ENCODE measurements at places on chromosomes 1 and 21.
A peak's percentile ranks its signal among the peaks of the same experiment; 100 is the strongest.

DNA sequence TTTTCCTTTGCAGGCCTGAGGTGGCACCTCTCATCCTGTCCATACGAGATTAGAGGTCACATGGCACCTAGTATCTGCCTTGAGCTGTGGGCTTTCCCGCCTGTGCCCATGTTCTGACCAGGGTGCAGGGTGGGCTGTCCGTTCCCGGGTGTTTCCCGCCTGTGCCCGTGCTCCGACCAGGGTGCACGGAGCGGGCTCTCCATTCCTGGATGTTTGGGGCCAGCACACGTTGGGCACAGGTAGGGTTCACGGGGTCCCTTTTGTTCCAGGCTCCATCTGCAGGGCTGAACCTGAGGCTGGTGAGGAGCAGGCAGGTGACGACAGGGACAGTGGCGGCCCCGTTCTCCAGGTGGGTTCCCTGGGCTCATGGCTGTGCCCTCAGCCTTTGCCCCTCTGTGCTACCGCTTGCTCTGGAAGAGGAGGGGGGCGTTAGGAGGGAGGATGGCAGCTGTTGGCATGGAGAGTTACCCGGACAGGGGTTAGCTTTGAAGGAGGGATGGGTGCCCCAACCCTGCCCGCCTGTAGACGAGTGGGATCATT lies 10.0 kb downstream of the RRP1 start:
- DNase-seq: no peak

DNA sequence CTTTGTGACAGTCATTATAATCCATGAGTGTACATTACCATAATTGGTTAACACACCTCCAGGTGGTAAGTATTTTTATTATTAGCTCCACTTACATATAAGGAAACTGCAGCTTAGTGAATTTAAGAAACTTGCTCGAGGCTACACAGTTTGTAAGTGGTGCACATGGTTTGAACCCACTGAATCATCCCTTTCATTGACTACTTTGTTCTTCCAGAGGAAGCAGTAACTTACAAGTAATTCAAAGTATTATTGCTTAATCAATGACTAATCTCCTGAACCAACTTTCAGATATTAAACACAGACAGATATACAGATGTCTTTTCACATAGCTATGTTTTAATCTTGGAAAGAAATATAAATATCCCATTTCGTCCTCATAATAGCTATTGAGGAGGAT lies 18.7 kb upstream of the CLDN8 start:
- no peak for DNase-seq

DNA sequence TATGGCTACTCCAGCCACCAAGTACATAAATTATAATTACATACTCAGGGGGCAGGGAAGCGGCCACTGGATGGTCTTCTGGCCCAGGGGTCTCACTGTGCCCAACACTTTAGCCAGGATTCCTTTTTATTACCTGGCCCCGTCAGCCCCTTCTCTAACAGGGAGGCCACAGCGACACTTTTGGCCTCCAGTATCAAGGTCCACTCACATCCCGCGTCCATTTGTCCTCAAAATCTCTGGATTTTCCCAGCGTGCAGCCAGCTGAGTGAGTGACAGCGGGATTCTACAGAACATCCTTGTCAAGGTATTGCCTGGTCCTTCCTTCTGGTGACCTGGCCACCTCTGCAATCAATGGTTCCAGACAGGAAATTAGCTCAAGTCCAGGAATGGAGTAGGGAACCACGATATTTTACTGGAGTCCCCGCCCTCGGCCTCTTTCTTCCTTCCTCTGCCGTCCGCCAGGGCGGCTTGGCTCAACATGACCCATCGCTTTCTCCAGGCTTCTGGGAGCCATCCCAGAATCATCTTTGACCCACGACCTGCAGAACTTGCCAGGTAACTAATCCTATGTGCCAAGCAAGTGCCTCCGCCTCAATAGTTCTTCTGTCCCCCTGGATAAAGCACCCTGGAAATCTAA lies 2.7 kb upstream of the COL6A2 start:
- peak; percentile 18 for DNase-seq

GRCh38 chr1:41469706-41470105 lies 14.8 kb downstream of the EDN2 start:
- no peak for DNase-seq

DNA sequence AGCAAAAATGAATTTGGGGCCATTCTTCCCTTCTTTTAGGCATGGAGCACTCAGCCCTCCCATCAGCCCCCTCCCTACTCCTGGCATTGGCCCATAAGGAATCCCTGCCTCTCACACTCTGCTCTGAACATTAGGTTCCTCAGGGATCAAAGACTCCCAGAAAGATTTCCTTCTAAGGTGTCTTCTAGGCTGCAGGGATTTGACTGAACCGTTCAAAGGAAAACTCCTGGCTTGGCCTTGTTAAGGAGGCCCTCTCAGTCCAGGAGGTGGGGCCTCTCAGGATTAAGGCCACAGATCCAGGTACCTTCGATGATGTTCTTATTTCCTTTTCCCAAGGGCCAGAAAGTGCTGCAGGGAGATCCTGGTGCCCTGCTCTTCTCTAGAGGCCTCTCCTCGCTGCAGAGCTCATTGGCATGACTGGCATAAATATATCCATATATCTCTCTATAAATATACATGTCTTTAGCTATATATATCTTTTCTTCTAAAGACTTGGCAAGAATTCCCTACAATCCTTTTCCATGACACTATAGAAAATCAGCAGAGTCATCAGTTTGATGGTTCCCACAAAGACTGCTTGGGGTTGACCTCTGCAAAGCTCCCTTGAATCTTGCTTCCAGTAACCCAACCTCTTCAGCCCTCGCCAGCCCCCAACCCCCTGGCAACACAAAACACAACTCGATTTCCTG lies 59.1 kb downstream of the PLXNA2 start:
- DNase-seq: no peak

- peak; percentile 56 for DNase-seq
These were observed 55.8 kb downstream of the YARS1 start for GRCh38 chr1:32761253-32761877.

GRCh38 chr1:193555662-193556441 lies 369.4 kb upstream of the B3GALT2 start:
- no peak for DNase-seq

- DNase-seq: no peak
These were observed 2.5 kb downstream of the NBL1 start for GRCh38 chr1:19646377-19647319.

- DNase-seq: no peak
These were observed 35.9 kb downstream of the HEATR1 start for GRCh38 chr1:236568285-236568894.

DNA sequence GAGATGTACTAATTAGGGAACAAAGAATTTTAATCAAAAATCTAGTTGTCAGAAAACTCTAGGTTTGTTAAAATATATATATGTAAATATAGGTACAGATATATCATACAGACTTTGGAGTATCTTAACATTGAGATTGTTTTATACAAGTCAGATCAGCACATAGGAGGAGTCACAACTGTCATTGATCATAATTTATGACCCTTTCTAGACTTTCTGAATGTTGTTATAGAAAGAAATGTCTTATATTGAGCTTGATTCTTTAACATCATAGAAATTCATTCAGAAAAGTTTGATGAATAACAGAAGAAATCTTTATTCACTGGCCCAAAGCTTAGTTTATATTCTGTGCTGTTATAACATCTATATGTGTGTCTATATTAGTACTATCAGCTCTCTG lies 185.8 kb downstream of the SDCCAG8 start:
- no peak for DNase-seq

DNA sequence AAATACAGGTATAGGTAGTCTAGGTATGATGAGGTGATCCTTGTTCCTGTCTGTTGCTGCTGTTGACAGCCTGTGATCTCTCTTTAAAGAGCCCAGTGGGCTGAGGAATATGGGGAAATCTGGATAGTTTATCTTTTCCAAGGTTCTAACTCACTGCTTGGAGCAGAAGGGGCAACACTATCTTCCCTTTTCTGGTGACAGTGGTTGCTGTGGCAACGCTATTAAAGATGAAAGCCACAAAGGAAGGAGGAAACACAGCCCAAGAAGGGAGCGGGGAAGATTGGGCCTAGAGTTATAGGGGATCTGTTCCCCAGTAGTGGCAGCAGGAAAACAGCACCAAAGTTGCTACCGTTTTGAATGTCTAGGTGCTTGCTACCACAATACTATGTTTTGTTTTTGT lies 8.8 kb downstream of the PCP4L1 start:
- no peak for DNase-seq

- DNase-seq: no peak
These were observed 58.5 kb downstream of the FGGY start for GRCh38 chr1:59355361-59355760.

DNA sequence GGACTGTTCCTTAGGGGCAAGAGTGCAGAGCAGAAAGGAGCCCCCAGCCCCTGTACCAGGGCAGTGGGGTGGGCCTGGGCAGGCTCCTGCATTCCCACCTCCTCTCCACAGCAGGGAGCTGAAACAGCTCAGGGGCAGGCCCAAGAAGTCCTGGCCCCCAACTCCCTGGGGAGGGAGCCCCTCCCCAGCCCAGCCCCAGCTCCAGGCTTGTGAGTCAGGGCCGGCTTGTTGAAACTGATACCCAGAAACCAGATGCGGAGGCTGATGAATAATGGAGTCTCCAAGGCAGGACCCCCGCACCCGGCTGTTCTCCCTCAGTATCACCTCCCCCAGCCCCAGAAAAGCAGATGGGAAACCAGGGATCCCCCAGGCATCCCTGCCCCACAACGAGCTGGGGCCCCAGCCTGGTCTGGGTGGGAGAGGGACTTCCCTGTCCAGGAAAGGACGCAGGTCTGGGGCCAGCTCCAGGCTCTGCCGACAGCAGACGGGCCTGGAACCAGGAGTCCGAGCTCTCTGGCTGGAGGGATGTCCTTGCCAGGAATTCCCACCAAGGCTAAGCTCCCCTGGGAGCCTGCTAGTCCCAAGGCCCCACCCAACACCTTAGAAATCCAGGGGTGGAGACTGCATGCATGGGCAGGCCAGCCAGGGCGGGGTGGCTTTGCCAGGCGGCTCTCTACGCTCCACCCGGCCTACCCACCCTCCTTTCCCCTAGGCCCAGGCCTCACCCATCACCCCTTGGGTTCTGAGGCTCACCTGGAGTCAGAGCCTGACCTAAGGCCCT lies 2.7 kb downstream of the PLEKHG5 start:
- no peak for DNase-seq

GRCh38 chr1:209787551-209787950 lies 3.2 kb upstream of the C1orf74 start:
- DNase-seq: no peak

DNA sequence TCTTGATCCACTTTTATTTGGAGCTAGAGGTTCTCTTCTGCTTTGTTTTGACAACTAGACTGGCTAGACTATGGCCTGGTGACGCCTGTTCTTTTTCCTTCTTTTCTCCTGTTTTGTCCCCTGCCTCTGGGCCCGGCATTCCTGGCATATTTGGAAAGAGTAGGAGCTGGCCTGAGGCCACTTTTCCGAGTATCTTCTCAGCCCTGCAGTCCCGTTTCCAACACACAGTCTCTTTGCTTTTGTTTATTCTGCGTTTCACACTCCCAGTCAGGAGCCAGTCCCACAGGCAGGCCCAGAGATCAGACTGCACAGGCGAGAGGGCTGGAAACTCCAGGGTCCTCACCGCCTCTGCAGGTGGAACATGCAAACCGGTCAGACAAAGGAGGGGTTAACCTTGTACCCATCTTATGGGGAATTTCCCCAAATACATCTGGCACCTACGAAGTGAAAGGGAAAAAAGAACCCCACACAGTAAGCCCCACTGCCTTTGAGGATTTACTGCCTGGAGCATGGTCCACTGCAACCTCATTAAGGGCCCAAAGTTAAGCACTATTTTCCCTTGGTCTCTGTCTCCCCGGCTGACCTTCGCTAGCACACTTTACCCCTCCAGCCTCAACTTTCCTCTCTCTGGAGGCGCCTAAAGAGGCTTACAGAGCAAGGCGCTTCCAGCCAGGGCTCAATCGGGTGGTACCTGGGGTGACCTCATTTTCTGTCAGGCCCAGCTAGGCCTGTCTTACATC lies 141.1 kb downstream of the TOMM20 start:
- no peak for DNase-seq

- DNase-seq: no peak
These were observed 34.1 kb downstream of the NIBAN1 start for GRCh38 chr1:184940226-184940625.

DNA sequence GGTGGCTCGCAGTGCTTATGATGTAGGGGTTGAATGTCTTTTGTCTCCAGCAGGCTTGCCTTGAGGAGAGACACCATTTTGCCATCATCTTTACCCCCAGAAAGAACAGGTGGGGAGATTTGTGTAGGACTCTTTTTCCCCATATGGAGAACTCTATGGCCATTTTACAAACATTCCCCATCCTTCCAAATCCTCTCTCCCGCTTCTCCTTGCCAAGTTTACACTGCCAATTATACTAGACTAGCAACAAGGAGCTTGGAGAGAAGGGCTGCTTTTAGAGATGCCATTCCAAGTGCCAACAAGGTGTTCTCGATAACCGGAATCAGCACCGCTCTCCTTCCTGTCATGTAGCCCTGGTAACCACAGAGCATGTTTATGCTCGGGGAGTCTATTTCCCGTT lies 233.1 kb downstream of the CAMTA1 start:
- no peak for DNase-seq

DNA sequence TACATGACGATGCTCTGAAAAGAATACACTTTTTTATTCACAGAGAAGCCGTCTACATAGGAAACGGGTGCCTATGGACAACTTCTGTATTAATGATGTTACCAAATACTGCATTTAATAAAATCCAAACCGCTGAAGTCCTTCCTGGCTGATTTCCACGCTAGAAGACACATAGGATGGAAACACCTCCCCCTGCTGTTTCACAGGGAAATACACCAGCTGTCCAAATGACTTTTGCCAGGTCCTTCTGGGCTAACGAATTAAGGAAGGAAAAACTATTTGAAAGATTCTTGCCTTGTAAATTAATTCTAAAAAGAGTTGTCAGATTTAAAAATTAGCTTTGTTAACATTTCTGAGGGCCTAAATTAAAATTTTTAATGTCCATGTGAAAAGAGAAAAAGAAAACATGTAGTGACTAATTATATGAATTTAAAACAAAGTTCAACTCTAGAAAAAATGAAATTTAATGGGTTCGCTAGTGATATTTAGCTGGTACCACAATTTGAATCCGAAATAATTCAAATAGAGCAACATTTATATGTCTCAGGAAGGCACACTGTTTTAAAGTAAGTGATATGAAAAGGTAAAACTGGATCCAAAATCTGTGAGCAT lies 146.0 kb downstream of the RERE start:
- DNase-seq: no peak

- DNase-seq: no peak
These were observed 69.0 kb upstream of the MARK1 start for GRCh38 chr1:220458936-220459335.

GRCh38 chr1:181392613-181393220 lies 90.6 kb upstream of the CACNA1E start:
- DNase-seq: no peak

- DNase-seq: no peak
These were observed 120.4 kb downstream of the SPATA46 start for GRCh38 chr1:162256287-162256686.

- no peak for DNase-seq
These were observed 3.0 kb downstream of the PRRC2C start for GRCh38 chr1:171488190-171488929.

Measured in activated T-cell treated with anti-CD3 and anti-CD28 coated beads, Interleukin-2, amount 50 U/mL, for 24 hours (primary cell).